Stimulated activated naive CD4-positive, alpha-beta T cell treated with Interleukin-2 at 50 U/mL for 16 hours (primary cell): ENCODE measurements at places on chromosomes 1 and 21.

DNA sequence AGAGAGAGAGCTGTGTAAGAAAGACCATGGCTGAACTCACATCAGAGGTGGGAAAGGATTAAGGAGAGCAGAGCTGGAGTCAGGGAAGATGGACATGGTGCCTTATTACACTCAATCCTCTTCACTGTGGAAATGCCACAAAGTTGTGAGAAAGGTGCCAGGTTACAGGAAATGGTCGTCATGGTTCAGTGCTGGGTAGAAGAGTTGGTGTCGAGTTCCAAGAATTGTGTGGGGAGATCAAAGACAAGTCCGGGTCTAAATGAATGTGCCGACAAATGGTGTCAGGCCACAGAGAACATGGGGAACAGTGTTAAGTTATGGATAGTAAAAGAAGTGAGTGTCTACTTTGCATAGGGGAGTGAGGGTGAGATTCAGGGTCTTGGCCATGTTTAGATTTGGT, 40.9 kb downstream of the LAMC2 start:
- no peak for DNase-seq

- no peak for DNase-seq
Observed at GRCh38 chr1:151282883-151283725, 1.0 kb downstream of the ZNF687 start.

DNA sequence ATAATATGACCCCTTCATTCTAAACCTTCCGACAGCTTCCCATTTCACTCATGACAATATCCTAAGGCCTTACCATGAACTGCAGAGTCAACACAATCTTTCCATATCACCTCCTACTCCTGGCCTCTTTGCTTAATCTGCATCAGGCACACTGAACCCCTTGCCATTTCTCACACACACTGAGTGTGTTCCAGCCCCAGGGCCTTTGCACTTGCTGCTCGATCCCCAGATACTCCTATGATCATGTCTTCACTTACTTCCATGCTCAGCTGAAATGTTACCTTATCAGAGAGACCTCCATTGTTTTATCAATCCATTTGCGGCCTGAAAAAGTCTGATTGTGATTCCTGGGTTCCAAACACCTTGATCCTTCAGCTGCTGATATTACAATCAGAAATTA, 47.0 kb downstream of the ETS2 start:
- DNase-seq = no peak

- no peak for DNase-seq
Observed at GRCh38 chr21:25115021-25115420, 492.3 kb downstream of the MRPL39 start.

GRCh38 chr1:29761159-29761928, 525.0 kb downstream of the PTPRU start:
- no peak for DNase-seq

DNA sequence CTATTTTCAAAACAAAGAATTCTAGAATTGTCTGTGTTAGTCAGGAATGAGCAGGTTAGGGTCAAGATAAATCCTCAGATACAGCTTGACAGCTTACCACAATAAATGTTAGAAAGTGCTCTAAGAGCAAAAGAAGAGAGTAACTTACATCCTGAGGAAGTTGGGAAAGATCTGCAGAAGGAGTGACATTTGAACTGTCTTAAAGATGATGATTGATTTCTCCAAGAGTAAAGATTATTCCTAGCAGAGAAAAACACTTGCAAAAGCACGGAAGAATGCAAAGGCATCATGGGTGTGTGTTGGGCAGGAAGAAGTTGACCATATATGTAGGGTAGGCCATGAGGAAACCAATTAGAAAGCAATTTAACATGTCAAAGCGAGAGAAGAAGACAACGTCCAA, 175.4 kb downstream of the LRRC7 start:
- no peak for DNase-seq

GRCh38 chr1:172357753-172358385, 62.6 kb upstream of the C1orf105 start:
- DNase-seq = no peak

DNA sequence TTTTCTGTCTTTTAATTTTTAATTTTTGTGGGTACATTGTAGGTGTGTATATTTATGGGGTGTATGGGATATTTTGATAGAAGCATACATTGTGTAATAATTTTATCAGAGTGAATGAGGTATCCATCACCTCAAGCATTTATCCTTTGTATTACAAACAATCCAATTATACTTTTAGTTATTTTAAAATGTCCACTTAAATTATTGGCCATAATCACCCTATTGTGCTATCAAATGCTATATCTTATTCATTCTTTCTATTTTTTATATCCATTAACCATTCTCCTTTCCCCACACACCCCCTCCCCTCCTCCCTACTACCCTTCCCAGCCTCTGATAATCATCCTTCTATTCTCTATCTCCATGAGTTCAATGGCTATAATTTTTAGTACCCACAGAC, 70.2 kb upstream of the TSHB start:
- no peak for DNase-seq

DNA sequence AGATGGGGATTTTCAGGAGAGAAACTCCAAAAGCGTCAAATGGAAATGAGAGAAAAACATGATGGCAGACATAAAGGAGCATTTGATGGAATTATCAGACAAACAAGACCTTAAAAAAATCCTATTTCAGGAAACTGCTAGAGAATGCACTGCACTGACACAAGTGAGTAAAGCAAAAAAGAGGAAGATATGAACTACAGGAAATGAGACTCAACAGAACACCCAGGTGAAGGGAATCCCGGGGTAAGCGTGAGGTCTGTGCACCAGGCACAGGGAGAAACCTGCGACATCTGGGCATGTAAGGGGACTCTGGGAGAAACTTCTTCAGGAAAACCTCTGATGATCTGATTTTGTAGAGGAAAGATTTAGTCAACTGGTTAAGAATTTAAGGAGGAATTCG, 2.8 kb downstream of the TARBP1 start:
- DNase-seq = no peak

- no peak for DNase-seq
Observed at GRCh38 chr1:201181726-201182125, 8.9 kb upstream of the IGFN1 start.

DNA sequence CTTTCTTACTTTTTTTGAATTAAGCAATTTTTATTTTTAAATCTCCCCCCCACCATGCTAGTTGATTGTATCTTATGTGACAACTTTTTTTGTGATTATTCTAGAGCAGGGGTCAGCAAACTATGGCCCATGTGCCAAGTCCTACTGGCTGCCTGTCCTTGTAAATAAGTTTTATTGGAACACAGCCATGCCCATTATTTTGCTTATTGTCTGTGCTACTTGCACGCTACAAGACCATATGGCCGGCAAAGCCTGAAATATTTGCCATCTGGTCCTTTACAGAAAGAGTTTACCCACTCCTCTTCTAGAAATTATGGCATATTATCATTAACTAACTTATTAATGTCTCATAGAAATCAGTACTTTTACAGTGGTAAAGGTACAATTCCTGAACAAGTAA, 51.7 kb downstream of the AK5 start:
- DNase-seq = no peak

DNA sequence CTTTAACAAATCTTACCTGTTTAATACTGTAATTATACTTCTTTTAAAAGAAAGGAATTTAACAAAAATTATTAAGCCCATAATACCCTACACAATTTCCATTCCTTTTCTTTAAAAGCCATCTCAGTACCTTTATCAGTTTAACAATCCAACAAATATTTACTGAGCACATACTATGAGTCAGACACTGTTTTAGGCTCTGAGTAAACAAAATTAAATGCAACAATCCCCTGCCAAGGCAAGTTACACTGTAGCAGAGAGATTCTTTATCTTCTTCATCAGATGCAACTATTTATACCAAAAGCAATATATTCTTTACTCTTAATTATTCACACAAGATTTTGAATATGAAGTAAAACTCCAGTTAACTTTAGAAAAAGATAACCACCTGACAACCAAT, 12.0 kb downstream of the DENND1B start:
- DNase-seq = no peak

GRCh38 chr1:100722221-100722620, 2.7 kb downstream of the VCAM1 start:
- no peak for DNase-seq

- no peak for DNase-seq
Observed at GRCh38 chr21:15054606-15055239, 10.1 kb downstream of the NRIP1 start.

- no peak for DNase-seq
Observed at GRCh38 chr1:93616996-93617669, 64.5 kb downstream of the BCAR3 start.

GRCh38 chr21:31195334-31196015, 148.6 kb downstream of the TIAM1 start:
- DNase-seq = no peak

- DNase-seq = no peak
Observed at GRCh38 chr1:173134029-173134428, 73.1 kb downstream of the TNFSF4 start.

GRCh38 chr1:231695439-231696255, 69.1 kb downstream of the DISC1 start:
- no peak for DNase-seq

- no peak for DNase-seq
Observed at GRCh38 chr1:179588425-179589024, 3.1 kb upstream of the TDRD5 start.

GRCh38 chr1:206049293-206049692, 3.7 kb upstream of the RHEX start:
- no peak for DNase-seq

DNA sequence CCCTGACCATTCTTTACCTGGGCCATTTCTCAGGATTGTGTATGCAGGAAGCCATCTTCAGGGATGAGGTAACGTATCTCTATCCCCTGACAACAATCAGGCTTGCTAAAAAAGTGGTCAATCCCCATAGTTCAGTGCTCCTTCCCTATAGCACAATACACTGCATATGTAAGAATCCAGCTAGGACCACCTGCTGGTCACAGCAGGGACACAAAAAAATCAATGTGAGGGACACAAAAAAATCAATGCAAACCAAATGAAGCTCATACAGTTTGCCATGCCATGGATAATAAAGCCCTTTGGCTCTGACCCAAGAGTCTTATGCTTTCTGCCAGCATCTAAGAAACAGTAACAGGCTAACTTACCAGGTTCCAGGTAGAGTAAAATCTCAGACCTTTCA, 16.3 kb downstream of the ACBD6 start:
- no peak for DNase-seq

DNA sequence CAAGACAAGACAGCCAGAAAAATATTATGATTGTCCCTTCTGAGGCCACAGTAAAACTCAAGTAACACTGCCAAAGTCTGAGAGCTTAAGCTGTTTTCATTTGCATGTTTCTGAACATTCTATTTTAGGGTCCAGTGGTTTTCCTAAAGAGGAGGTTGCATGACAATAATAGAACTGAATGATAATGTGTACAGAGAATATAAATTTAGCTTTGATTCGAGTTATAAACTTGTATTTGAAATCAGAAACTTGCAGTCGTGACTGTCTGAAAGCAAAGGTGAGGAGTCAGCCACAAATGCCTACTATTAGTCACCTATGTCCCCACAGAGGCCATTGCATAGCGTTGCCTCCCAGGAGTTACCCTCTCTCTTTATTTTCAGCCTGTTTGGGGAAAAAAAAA, 363.1 kb upstream of the ADGRL2 start:
- DNase-seq = no peak

- no peak for DNase-seq
Observed at GRCh38 chr1:59008599-59009347, 224.9 kb upstream of the JUN start.

- no peak for DNase-seq
Observed at GRCh38 chr1:114075105-114075504, 78.6 kb downstream of the SYT6 start.

GRCh38 chr1:233509526-233509925, 104.4 kb upstream of the KCNK1 start:
- no peak for DNase-seq

GRCh38 chr1:84525779-84526178, 19.4 kb upstream of the GNG5 start:
- DNase-seq = no peak

GRCh38 chr1:169305948-169306347, 61.6 kb downstream of the NME7 start:
- no peak for DNase-seq

DNA sequence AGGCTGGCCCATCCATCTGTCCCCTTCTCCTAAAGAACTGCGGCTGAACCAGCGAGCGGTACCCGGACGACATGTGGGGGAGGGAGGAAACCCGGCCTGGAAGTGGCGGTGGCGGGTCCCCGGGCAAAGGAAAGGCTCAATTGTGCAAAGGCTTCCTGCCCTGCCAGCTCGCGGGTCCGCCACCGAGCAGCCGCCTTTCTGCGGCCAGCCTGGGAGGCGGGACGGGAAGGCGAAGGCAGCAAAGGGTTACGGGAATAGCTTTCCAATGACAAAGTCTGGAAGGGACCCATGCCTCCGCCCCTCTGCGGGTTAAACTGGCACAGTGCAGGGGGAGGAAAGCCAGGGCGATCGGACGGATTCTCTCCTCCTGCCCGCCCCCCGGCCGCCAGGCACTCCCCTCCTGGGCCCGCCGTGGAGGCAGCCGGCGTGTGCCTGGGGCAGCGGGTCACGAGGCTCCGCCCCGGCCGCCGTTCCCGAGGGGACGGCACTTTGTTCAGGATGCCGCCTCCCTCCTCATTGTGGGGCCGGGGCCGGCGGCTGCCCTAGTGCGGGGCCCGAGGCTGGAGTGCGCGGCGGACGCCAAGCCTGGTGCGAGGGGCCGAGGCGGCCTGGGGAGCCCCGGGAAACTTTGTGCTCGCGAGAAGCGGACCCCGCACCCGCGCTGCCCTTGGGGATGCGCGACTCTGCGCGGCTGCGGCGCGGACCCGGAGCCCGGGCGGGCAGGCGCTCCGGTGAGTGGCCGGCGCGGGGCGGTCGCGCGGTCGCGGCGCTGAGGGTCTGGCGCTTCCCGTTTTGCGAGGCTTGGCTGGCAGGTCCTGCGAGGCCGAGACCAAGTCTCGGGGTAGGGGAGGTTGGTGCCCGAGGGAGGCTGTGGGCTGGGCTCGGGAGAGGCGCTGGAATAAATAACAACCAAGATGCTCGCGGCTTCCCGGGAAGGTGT, at the start of gene NAV1:
NAV1 (plus strand) TSS at position 516 of the 940 bp plus-strand sequence. CDS start 83,758 bp downstream, outside the sequence.
- DNase-seq = no peak

GRCh38 chr1:181099152-181100014, 10.9 kb downstream of the IER5 start:
- peak; percentile 30 for DNase-seq

DNA sequence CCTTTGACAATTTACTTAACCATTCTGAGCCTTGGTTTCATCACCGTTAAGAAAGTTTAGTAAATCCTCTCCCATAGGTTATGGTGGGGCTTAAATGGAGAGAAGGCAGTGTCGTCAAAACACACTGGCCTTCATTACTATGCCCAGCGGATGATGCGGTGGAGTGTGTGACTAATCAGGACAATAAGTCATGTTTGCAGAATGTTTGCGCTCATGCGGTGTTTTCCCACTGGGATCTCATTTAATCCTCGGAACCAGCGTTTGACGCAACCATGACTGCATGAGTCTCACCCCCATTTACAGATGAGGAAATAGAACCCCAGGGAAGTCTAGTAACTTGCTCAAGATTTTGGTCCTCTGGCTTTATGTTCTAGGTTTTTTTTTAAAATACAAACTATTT, 17.5 kb downstream of the SLC26A9 start:
- DNase-seq = no peak
